Iris pigment epithelial cell (primary cell): ENCODE measurements at places on chromosomes 3 and 15.
A peak's percentile ranks its signal among the peaks of the same experiment; 100 is the strongest.

DNA sequence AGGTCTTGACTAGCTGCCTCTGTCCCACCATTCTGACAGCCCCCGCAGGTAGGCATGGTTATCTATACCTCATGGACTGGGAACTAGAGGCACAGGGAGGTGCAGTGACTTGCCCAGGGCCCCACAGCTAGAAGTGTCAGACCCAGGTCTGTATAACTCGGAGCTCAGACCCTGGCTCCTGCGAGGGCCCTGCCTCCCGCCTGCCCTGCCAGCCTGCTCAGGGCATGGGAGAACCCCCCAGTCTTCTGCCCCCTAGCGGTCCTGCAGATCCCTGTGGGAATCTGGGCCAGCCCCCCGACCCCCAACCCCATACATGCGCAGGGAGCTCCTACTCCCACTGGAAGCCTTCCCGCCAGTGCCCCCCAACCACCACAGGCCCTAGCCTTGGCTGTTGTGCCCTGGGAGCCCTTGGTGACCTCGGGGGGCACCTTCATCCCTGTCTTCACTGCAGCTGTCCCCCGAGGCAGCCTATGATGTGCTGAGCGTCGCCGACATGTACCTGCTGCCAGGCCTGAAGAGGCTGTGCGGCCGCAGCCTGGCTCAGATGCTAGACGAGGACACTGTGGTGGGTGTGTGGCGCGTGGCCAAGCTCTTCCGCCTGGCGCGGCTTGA lies 6.9 kb downstream of the ABTB1 start:
- DNase-seq: no peak

DNA sequence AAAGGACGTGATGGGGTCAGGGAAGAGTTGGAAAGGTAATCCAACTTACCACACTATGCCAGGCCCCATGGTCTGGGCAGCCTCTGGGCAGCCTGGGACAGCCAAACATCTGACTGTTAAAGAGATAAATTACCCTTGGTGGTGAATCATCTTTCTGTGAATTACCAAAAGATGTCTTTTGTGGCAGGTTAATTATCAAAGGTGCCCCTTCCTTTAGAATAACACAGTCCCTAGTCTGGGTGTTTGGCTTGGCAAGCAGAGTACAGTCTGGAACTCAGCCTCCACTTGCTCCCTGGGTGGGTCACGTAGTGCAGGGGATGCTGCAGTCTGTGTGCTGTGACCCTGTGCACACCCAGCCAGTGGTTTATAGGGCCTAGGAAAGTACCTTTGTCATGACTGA lies 113.1 kb downstream of the ZNF621 start:
- no peak for DNase-seq

DNA sequence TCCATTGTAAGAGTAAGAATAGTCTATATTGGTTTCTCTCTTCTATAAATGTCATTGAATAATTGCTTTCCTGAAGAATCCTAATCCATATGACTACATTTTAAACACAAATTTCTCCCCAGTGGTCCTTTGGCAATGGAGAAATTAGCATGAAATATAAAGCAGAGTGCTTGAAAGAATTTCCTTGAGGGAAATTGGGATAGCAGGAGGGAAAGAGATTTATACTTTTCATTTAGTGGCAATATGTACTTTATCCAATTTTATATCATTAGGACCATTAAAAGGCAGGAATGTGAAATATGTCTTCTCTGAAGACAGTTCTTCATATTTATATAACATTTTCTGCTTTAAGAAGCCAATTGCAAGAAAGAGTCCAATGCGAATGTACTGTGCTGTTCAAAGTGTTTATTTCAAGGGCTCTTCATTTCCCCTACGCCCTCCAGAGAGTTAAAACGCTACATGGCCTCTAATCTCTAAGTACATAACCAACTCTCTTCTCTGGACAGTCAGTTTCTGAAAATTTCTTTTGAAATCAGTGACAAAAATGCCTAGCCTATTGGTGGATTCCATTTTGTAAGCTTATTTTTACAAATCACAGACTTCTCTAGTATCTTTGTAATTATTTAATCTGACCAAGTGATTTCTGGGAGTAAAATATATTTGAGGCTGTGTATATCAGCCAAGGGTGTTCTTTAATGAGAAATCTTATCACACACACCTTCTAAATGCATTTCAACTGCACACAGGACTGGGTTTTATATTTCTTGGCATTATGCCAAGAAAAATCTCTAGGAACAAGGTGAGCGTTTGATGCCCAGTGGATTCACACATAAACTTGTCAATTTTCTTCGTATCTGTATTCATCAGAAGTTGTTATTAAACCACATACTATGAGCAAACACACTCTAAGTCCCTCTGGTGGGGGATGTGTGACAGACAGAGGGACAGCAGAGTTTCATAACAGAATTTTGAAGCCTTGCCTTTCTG lies 51.2 kb downstream of the KCNAB1 start:
- DNase-seq: no peak

GRCh38 chr15:55714064-55714463 lies 28.9 kb downstream of the PRTG start:
- no peak for DNase-seq

GRCh38 chr3:147930232-147930807 lies 521.2 kb downstream of the ZIC1 start:
- peak; percentile 57 for DNase-seq

GRCh38 chr3:153818338-153818737 lies 302.9 kb upstream of the ARHGEF26 start:
- DNase-seq: no peak

- no peak for DNase-seq
These were observed 209.5 kb upstream of the LRRN1 start for GRCh38 chr3:3589715-3590130.
